ENCODE measurements at places on chromosomes 3 and 15. TPM values are rescaled to one million over a fixed set of nuclear protein-coding genes. Genes with fewer than 3 reads are reported as not detected.
A peak's percentile ranks its signal among the peaks of the same experiment; 100 is the strongest.

TF gene
- 333 TPM for total RNA-seq

SLC28A2 gene
- not detected for total RNA-seq

DNA sequence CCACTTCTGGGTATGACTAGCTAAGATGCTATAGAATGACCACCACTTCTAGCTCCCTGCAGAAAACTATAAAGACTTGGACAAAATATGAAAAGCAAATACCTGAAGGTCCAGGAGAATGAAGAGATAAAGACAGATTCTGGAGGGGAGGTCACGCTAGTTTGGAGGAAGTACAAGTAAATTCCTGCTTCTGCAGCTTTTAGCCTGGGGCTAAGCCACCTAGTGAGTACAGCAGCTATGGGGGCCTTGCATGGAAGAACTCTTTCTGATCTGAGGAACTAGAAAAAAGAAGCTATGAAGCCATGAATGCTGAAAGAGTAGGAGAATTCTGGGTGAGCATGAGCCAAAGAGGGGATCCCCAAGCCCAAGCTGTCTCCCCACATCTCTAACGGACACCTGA is 29.8 kb downstream of the NRG4 start:
- DNase-seq, result no peak

GRCh38 chr3:37712421-37712820 is 149.3 kb upstream of the CTDSPL start:
- no peak for DNase-seq

GRCh38 chr3:58999134-58999773 is 50.6 kb downstream of the CFAP20DC start:
- DNase-seq, result no peak

GRCh38 chr3:188948281-188948996 is 223.3 kb upstream of the TPRG1 start:
- peak; percentile 87 for DNase-seq

DNA sequence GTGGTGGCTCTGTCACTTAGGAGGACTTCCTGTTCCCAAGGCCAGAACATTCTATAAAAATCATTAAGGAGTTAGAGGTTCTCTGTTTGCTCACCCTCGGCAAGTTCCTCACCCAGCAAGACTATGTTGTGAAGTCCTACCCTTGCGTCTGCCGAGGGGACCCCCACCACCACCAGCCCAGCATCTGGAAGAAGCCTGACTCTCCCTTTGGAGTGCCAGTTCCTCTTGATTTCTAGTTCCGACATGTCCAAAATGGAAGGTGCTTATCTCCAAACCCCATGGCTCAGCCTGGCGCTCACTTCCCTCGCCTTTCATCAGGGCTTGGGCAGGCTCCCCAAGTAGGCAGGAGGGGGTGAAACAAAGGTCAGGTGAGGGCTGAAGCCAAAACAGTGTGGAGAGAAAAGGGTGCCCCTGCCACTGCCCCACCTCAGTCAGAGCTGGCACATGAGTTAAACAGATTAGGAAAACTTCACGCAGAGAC is 41.0 kb downstream of the BHLHE40 start:
- DNase-seq, result no peak

DNA sequence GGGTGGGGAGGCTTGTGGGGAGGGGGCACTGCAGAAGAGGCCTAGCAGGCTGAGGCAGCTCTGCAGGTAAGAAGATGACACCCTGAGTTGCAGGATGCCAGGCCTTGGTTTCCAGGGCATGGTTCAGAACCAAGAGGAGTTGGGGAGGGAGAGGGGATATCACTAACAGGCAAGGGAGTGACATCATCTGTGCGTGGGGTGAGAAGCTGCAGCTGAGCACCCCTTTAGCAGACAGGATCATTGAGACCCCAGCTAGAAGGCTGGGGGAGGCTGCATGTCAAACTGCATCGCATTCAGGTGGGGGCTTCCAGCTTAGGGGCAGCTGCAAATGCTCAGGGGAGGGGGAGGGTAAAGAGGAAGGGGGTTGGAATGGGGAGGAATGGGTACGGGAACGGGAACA is 23.0 kb downstream of the CACNA2D2 start:
- DNase-seq, result no peak

DNA sequence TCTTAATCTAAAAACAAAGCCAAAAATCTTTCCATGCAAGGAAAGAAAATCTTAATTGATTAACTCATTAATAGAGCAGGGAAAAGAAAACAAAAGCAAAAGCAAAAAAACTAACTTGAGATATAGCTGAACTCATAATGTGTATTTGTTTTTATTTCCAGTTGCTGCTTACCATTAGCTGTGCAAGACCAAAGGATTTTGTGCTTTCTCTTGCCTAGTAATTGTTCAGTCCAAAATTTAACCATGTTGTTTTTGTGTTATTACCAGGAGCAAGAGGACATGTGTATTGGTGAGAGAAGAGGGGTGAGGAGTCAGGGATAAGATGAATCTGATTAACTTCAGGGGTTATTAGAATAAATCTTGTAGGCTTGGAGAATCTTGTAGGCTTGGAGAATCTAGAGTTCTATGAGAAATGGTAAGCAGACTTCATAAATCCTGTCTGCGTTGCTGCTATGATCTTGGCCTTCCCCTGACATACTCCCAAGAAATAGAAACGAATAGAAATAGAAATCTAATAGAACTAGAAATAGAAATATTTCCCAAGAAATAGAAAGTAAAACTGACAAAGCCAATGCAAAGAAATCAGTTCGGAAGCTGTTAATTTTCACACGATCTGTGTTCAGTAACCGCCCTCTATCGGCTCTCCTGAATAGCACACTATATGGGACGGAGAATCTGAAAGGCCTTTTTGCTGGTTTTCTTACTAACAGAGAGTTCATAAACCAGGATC is 72.6 kb upstream of the TNFSF10 start:
- DNase-seq, result no peak

DNA sequence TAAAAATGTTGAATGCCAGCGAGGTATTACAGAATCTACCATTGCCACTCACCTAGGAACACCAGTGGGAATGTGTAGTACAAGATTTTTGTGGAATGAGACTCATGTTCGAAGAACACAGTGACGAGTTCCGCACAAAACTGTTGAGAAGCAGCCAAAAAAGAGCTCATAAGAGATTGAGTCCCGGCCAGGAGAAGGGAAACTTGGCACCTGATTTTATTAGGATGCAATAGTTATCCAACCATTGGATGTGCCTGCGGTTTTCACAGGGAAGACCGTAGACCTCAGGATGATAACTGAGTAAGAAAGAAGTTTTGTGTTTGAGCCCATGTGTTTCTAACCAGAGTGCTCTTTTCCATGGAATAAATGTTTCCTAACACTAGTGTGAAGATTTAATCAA is 88.9 kb downstream of the PTPRG start:
- no peak for DNase-seq

Data from spinal cord (tissue), 10 donors.